Tongue (tissue), 3 donors: ENCODE measurements at places on chromosomes 13 and 19. TPM values are rescaled to one million over a fixed set of nuclear protein-coding genes. Genes with fewer than 3 reads are reported as not detected.

The KLK1 gene
- total RNA-seq, result not detected

The HCN2 gene
- total RNA-seq, result 0.41 TPM

The ZNF541 gene
- 0.10 TPM for total RNA-seq

The C19orf67 gene
- total RNA-seq, result not detected
